Activated CD4-positive, CD25-positive, alpha-beta regulatory T cell (primary cell): ENCODE measurements at places on chromosomes 7 and 10.

GRCh38 chr10:17290226-17290625 lies 62.2 kb downstream of the VIM start:
- DNase-seq, result no peak

GRCh38 chr10:130998642-130999041 lies 312.9 kb downstream of the TCERG1L start:
- DNase-seq, result no peak

- no peak for DNase-seq
Measured at GRCh38 chr10:98006266-98006665, 24.2 kb downstream of the CRTAC1 start.

- DNase-seq, result no peak
Measured at GRCh38 chr10:33005322-33006301, 47.6 kb upstream of the ITGB1 start.

DNA sequence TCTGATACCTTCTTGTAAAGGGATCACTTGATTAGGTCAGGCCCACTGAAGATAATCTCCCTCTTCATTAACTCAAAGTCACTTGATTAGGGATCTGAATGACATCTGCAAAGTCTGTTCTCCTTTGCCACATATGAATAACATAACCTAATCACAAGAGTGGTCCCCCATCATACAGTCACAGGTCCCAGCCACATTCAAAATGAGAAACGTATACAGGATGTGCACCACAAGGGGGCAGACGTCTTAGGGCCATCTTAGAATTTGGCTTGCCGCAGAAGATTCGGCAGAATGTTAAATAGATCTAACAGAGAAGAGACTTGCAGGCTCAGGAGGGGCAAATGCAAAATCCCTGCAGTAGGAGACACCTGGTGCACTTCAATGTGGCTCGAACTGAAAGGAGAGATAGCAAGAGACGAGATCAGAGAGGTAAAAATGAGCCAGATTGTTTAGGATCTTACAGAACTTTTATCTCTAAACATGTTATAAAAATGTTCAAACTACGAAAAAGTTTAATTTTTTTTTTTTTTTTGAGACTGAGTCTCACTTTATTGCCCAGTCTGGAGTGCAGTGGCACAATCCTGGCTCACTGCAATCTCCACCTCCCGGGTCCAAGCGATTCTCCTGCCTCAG lies 10.4 kb upstream of the SMC3 start:
- peak; percentile 39 for DNase-seq

DNA sequence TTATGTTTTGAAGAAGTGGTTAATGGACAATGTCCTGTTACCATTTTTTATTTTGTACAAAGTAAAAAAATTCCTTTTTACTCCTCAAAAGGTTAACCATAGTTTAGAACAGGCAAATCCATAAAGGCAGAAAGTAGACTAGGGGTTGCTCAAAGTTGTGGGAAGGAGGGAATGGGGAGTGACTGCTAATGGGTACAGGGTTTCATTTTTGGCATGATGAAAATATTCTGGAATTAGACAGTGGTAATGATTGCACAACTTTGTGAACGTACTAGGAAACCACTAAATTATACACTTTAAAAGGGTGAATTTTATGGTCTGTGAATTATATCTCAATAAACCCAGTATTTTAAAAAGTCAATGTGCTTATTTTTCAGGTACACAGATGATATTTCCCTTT lies 35.4 kb upstream of the CDK14 start:
- DNase-seq, result no peak

DNA sequence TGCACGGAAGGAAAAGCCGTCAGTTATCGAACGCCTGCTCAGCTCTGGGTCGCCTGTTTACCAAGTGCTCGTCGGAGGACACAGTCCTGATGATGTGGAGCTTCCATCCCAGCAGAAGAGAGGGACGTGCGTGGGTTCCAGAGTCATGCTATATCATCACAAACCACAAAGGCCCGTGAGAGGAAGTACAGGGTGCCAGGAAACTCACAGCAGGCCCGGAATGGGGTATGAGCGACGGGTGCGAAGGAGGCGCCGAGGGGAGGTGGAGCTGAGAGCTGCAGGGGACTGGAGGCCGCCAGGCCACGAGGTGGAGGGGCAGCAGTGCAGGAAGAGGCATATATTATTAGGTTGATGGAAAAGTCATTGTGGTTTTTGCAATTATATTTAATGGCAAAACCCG lies 102.5 kb downstream of the ACTR3B start:
- no peak for DNase-seq

- DNase-seq, result no peak
Measured at GRCh38 chr10:29415876-29416275, 127.0 kb downstream of the LYZL1 start.

DNA sequence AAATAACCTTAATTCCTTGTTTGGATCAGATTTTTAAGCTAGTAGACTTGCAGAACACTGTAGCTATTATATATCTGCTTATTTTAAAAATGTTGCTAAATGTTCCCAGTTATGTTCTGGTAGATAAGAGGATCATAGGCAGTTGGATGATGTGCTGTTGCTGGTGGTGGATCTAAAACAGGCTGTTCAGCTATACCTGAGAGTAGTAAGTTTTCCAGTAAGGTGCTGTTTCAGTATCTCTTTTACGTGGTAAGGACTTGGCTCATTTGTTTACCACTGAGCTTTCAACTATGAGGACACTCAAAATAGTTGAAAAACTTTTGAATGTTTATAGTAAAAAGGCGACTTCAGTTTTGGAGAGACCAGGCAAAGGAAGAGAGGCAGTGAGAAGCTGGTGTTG lies 180.9 kb downstream of the CDK14 start:
- no peak for DNase-seq

DNA sequence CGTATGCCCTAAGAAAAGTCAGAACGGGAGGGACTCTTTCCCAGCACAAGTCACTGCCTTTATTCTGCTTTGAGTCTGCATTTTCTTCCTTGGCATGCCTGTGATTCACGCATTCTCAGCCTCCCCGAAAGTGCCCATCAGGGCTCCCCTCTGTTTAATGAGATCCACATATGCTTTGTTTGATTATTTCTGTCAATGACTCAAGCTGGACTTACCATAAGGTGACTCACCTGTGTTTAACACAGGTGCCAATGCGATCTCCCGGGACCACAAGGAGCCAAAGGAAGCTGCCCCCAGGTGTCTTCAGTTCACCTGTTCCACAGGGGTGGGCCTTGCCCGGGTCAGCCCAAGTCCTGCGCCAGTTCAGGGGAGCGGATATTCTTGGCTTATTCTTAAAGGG lies 386.0 kb upstream of the SHH start:
- DNase-seq, result no peak

- DNase-seq, result peak; percentile 20
Measured at GRCh38 chr10:43816351-43817321, 168.0 kb upstream of the ZNF32 start.

DNA sequence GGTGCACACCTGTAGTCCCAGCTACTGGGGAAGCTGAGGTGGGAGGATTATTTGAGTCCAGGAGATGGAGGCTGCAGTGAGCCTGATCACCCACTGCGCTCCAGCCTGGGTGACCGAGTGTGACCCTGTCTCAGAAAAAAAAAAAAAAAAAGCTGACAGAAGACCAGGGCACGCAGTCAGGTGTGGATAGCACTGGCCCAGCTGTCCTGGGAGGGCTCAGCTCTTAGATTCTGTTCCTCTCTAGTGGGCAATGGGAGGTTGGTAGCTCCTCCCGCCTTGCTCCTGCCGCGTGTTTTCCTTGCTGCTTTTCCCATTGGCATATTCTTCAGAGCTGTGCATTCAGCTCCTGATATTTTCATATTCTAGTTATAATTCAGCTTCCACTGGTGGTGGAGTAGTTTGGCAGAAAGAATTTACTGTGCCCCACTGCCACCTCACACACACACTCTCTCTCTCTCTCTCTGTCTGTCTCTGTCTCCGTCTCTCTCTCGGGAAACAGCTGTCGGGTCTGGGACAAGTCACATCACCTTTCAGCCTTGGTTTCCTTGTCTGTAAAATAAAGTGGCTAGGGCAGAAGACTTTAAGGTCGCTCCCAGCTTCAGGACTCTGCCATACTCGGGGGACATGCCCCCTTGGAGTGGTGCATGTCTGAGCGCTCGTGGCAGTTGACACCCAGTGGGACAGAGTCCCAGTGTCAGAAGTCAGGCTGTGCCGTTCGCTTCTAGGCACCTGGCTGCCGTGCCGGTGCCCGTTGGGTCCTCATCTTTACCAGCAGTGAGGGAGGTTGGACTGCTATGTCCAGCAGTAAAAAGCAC lies 25.9 kb upstream of the ANKRD2 start:
- DNase-seq, result no peak

DNA sequence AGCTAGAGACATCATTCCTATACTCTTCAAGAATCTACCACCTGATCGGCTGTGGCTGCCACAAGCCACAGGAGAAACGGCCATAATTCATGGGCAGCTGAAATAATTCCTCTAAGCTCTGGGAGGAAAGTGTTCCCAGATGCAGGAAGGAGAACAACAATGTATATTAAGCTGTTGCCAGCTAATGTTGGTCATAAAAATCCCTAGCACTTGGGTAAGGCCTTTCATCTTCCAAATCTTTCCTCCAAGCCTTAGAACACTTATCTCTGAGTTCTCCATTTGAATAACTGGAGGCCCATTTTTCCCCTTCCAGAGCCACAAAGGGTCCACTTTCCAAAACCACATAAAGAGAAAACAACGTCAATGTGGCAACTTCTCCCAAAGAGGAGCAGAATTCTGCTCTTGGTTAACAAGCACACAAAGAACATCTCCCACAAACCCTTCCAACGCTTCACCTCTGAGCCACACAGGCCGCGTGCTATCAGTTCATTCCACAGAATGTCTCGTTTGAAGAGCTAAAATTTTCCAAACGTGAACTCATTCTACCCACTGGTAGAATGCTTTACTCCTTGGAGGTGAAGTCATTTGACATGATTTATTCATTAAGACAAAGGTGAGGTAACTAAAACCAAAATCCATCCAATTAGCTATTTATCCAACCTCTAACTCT lies 11.2 kb downstream of the KCNMA1 start:
- no peak for DNase-seq

DNA sequence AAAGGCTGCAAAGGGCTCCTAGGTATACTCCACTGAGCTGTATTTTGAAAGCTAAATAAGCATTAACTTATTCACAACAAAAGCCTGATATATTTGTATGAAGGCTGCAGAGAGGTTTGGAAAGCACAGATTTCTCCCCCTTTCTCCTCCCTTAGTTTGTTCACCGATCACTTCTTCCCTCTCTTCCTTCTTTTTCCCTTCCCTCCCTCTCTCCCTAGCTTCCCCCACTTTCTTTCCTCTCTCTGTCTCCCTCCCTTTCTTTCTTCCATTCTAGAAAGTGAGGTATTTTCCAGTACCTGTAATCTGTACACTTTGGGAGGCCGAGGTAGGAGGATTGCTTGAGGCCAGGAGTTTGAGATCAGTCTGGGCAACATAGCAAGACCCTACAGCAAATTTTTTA lies 62.1 kb downstream of the HHEX start:
- DNase-seq, result no peak

DNA sequence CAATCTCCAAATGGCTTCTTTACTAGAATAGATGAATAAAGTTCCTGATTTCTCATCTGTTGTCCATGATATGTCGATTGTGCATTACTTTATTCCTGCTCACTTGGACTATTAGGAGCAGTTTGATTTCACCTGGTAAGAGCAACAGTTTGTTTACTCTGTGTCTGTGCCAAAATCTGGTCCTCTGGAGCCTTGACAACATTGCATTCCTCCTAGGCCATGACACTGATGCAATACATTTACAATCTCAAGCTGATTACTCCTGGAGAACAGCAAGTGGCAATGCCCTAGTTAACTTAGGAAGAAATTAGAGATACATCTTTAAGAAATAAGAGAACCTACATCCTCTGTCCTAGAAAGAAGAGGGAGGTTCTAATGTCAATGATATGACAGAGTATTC lies 71.8 kb downstream of the SGCE start:
- no peak for DNase-seq

DNA sequence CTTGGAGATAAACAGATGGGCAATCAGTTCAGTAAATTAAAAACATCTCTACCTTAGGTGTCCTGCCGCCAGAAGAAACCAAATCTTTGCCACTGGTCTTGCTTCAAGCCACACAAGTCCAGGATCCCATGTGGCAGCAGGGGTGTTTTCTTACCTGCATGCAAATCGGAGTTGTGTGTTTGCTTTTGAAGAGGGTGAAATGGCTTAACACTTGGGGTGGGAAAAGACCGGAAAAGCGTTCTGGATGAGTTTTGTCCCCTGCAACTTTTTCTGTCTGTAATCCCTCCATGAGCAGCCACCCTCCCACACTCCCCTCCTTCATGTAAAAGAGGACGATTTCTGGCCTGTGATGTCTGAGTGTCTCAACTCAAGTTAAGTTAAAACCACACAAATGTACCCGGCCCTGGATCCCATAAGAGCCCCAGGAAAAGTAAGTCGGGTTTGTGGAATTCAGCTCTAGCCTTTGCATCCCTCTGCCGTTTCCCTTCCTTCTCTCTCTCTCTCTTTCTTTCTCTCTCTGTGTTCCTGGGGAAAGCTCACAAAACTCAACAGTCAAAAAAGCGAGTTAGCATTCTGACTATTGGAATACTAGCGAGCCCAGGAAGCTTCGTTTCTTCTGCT lies 178.5 kb downstream of the TCF7L2 start:
- DNase-seq, result no peak

GRCh38 chr7:93359520-93360198 lies 127.5 kb downstream of the VPS50 start:
- no peak for DNase-seq

- DNase-seq, result peak; percentile 19
Measured at GRCh38 chr7:103065667-103066066, 8.9 kb downstream of the FBXL13 start.
